ENCODE measurements at places on chromosomes 5 and 9.

GRCh38 chr9:131585375-131585774 is 40.1 kb downstream of the PRRT1B start:
- DNase-seq, result no peak

- DNase-seq, result no peak
These were observed 294.5 kb downstream of the ARHGAP26 start for GRCh38 chr5:143064676-143065075.

- no peak for DNase-seq
These were observed 89.2 kb downstream of the PDE6A start for GRCh38 chr5:149855366-149855765.

GRCh38 chr5:7983433-7983832 is 114.5 kb downstream of the MTRR start:
- no peak for DNase-seq

GRCh38 chr5:173859408-173860159 is 28.6 kb upstream of the CPEB4 start:
- no peak for DNase-seq

- DNase-seq, result no peak
These were observed 109.0 kb downstream of the DPYSL3 start for GRCh38 chr5:147400881-147401280.

DNA sequence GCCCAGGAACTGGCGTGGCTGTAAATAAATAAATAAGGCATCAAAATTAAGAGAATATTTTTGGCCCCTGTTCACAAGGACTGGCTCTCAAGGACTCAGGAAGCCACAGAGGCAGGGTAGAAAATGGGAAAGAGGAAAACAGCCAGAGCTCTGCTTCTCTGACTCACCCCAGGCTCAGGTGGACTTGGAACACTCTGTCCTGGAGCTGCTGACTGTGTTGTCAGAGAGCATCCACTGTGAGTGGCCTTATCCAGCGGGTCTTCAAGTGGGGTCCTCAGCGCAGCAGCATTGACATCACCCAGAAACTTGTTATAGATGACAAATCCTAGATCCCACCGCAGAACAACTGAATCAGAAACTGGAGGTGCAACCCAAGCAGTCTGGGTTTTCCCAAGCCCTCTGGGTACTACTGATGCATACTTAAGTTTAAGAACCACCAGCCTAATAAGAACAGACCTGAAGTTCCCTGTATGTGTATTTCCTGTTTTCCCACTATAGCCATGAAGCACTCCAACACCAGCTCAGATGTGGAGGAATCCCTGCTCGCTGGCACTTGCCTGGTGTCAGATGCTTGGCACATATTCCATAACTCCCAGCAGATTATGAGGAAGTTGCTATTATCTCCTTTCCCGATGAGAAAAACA is 20.5 kb downstream of the ADRA1B start:
- DNase-seq, result no peak

DNA sequence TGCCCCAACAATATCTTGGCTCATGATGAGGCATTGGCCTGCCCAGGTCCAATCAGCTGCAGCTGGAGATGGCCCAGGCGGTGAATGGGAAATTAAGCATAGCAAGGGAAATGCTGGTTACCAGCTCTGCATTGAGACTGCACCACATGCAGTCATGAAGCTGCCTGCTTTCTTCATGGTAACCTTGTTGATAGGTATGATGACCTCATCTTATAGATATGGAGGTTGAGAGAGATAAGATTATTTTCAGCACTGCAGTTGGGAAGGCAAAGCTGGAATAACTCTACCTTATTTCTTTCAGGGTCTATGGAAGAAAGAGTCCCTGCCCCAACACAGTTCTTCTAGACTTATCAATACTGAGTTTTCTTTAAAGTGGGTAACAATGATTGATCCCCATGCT is 180.1 kb downstream of the ICE1 start:
- no peak for DNase-seq

DNA sequence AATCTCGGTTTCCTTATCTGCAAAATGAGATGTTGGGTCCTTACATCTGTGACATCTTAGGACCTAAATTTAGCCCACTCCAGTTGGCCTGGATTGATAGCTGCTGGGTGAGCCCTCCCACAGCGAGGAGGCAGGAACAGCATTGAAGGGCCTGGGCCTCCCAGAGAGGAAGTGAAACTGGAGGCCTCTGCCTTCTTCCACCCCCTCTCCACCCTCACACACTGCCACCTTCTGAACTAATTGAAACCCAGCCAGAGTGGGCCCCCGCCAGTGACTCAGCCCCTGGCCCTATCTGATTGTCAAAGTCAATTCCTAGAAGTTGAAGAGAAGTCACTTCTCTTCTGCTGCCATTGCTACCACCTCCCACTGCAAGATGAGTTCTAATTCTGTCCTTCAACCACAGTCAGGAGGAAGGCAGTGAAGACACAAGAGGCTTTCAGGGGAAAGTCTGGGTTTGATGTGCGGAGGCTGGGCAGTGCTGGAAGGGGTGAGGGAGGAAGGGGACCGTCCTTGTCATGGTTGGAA is 55.2 kb upstream of the NEK6 start:
- DNase-seq, result no peak

GRCh38 chr9:86907346-86907745 is 40.0 kb downstream of the GAS1 start:
- DNase-seq, result no peak

DNA sequence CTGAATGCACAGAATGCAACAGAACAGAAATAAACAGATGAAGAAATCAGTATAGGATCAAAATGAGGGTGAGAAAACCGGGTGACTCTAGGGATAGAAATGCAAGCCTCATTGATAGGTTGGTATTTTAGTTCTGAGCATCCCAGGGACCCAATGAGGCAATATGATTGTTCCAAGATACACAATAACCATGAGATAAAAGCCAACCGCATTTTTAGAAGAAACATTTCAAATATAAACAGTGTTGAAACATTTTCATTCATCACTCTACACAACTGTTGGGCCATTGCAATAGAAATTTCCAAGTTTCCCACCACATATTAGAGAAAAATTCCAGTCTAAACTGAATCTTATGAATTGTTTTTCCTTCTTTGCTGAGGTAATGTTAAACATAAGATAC is 452.3 kb upstream of the PTGER4 start:
- DNase-seq, result no peak

DNA sequence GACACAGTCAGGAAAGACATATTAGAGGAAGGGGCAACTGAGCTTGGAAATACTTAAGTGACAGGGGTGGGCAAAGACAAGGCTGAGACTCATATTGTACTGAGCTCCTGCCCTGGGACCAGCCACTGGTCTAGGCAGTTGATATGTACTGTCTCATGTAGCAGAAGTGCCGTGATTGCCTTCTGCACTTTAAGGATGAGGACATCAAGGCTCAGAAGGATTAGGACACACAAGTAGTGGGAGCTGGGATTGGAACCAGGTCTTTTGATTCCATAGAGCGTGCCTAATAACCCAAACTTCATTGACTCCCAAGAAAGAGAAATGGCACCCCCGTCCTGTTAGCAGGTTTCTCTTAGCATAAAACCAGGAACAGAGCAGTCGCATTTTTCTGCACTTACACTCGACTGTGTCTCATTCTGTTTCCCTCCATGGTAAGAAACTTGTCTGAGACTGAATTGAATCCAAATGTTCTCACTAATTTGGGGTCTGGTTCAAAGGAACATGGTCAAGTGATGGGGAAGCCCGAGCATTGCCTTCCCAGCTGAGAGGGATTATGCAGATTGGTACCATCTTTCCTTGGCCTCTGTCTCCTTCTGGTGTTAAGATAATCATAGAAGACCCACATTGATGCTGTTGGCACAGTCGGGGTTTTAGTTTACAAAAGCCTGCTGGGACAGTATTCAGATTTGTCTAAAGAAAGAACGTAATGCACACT is 70.4 kb downstream of the ANGPTL2 start:
- no peak for DNase-seq

DNA sequence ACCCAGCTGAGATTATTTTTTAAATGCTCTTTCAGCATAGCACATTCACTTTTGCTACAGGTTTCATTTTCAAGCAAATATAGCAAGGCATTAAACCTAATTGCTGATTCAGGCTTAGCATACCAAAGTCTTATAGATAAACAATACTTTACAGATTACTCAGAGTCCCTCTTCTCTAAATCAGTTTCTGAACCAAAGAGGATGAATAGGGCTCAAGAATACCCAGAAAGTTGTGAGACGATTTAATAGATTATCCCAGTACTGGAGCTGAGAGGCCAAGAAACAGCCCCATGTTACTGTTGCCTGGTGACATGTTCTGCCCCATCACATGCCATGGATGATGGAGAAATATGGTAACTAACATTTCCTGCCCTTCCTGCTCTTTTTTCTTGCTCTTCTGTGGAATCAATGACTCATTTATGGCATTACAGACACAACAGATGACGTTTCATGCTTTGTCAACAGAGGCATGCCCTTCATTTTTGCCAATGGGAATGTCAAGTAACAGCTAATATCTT is 18.1 kb upstream of the SSBP2 start:
- DNase-seq, result peak; percentile 71

DNA sequence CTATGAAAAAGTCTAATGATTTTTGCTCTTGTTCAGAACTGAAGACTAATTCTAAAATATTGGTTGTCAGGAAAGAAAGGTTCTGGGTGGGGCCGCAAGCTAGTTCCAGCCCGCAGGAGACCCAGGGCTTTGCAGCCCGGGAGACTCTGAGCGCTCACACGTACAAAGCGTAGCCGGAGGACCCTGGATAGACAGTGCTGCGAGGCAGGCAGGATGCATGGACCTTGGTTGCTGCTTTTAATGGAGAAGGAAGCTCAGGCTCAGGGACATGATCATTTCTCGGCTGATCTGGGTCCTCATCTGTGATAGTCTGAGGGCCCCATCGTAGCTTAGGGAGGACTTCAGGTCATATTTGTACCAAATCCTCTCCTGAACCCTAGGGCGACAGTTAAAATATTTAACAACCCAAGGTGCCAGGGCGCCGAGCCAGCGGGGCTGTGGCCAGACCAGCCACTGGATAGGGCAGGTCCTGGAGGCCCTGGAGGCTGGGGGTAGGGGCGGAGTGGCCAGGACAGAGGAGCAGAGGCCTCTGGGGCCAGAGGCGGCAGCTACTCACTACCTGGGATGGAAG is 70.1 kb upstream of the UNC5A start:
- no peak for DNase-seq

DNA sequence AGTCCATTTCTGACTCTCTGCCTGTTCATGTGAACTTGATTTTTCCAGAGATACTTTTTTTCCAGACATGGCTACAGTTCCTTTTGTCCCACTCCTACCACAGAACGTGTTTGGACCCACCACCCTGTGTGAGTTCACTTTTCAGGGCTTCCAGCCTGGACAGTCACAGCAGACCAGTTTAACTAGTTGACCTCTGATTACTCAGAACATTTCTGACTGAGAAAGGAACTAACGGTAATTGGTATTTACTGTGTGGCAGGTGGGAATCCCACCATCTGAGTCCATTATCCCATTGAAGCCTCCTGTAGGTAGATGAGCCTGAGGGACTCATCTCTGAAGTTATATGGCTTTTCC is 210.1 kb downstream of the GOLPH3 start:
- no peak for DNase-seq

- DNase-seq, result no peak
These were observed 50.5 kb upstream of the SH3PXD2B start for GRCh38 chr5:172504701-172505402.

DNA sequence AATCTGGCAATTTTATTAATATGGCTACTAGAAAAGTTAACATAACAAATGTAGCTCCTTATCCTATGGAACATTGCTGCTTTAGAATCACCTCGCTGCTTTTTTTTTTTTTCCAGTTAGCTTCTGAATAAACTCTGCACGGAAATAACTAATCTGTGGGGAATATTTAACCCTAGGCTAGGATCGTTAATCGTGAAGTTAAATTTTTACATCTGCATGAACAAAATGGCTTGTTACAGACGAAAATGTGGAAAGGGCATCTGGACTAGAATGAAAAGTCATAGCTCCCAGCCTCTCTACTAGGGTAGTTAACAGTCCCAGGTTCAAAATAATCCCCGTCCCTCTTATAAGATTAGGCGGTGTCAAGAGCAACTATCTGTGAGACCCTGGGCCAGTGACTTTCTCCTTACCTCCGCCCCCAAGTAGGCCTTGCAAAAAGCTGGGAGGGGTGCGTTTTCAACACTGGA is 470 bp upstream of the SLC22A5 start:
- DNase-seq, result peak; percentile 53

DNA sequence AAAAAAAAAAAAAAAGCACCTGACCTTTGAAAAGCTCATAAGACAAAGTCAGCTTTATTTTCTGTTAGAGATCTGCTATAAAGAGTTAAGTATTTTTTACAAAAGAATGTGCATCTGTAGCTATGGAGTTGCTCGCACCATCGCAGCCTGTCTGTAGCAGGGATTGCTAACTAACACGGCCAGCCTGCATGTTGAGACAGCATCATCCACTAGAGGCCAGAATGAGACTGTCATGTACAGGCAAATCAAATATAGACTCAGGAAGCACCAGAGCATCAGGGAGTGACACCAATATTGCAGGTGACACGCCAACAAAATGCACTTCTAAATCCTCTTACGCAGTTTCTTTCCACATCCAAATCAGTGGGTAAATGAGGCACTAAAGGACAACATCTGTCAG is 136.3 kb upstream of the RASEF start:
- peak; percentile 48 for DNase-seq

- no peak for DNase-seq
These were observed 12.7 kb downstream of the MATR3 start for GRCh38 chr5:139306197-139306596.

DNA sequence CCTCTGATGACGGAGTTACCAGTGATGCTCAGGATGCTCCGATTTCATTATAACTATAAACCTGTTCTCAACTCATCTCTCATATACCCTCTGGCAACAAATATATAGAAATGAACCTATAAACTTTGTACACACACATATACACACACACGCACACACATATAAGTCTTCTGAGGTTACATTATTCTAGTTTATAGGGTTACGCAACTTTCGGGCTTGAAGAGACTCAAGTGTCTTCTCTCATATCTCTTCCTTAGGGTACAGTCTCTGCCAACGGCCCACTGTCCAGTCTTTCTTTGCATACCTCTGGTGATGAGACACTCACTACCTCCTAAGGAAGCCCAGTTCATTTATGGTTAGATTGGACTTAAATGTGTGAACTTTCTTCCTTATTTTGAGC is 69.4 kb upstream of the TBC1D2 start:
- DNase-seq, result no peak

DNA sequence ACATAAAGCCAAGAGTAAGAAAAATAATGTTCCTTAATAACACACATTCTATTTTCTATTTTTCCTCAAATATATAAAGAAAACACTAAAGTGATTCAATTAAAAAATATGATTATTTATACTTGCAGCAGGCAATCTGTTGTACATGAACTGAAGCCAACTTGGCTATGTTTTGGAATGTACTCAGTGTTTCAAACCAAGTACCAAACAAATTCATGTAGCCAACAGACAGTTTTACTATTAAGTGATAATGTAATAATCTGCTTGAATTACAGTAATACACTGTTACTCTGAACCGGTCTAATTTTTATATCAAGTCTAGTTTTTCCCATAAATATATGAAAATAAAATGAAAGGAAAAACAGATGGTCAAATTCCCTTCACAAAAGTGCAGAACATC is 58.0 kb downstream of the CEP120 start:
- DNase-seq, result no peak

GRCh38 chr5:58927181-58927580 is 344.3 kb downstream of the RAB3C start:
- DNase-seq, result no peak

All from RKO (cell line).